ENCODE measurements at places on chromosomes 12 and 14. TPM values are rescaled to one million over a fixed set of nuclear protein-coding genes. Genes with fewer than 3 reads are reported as not detected.

- DNase-seq, result no peak
- no peaks in the 10 kb centered on the region for H3K4me1 ChIP-seq
- no peak overlapping the region for H3K4me3 ChIP-seq
- H3K36me3 ChIP-seq, result no peaks in the 10 kb centered on the region
Measured at GRCh38 chr12:82300611-82301010, 57.6 kb downstream of the CCDC59 start.

The GZMB gene
- total RNA-seq, result 1.5 TPM

- H3K27me3 ChIP-seq, result no peaks in the 10 kb centered on the region
- DNase-seq, result no peak
- no peak overlapping the region for H3K27ac ChIP-seq
- H3K4me3 ChIP-seq, result no peak overlapping the region
- H3K36me3 ChIP-seq, result no peaks in the 10 kb centered on the region
Measured at GRCh38 chr12:68675101-68675842, 11.5 kb upstream of the NUP107 start.

- no peaks in the 10 kb centered on the region for H3K36me3 ChIP-seq
- H3K27ac ChIP-seq, result peak overlapping the region; percentile 96
- H3K4me1 ChIP-seq, result peaks cover 32% of the 10 kb centered on the region
Measured at GRCh38 chr12:4268329-4269181, 5.0 kb upstream of the CCND2 start.

GRCh38 chr14:23483236-23483854, 13.8 kb downstream of the NGDN start:
- H3K27me3 ChIP-seq, result no peaks in the 10 kb centered on the region
- H3K27ac ChIP-seq, result no peak overlapping the region
- DNase-seq, result no peak
- no peak overlapping the region for H3K4me3 ChIP-seq
- H3K4me1 ChIP-seq, result no peaks in the 10 kb centered on the region
- no peaks in the 10 kb centered on the region for H3K36me3 ChIP-seq

DNA sequence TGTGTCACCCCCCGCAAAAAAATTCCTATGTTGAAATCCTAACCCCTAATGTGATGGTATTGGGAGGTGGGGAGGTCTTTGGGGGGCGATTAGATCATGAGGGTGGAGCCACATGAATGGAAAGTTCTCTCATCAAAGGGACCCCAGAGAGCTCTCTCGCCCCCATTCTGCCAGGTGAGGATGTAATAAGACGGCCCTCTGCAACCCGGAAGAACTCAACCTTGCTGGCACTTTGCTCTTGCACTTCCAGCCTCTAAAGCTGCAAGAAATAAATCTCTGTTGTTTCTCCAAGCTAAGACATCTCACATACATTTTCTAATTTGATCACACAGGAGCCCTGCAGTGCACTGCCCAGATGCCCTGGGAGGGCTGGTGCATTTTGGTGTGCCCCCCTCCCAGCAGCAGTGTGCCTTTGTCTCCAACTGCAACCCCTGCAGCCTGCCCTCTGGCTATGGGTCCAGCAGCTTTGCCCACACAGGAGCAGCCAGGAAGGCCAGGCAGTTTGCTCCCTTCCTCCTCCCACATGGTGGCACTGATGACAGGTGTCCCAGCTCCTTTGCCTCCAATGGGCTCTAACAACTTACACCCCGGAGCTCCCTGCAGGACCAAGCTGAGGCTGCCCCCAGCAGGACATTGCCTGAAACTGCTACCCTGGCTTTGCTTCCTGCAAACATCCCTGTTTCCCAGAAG, 59.3 kb downstream of the C14orf132 start:
- no peak for DNase-seq
- no peaks in the 10 kb centered on the region for H3K36me3 ChIP-seq
- H3K4me1 ChIP-seq, result no peaks in the 10 kb centered on the region
- no peak overlapping the region for H3K27ac ChIP-seq

The PTGR2 gene
- total RNA-seq, result 7.2 TPM

DNA sequence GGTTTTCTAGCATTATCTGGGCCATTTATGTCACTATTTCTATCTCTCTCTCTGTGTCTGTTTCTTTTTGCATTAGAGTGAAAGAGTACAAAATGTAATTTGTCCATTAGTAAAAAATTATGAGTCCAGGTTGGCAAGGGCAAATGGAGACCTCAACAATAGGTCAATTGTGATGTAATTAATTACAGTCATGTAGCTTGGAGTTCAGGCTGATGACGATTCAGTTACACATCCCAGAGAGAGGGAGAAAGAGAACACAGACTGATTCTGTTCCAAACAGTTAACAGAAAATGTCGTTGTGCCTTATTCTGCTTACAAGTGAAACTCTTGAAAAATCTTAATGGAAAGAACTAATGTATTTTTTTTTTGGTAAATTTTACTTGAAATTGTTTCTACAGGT, 83.3 kb downstream of the ATXN7L3B start:
- H3K27ac ChIP-seq, result no peak overlapping the region
- H3K4me3 ChIP-seq, result no peak overlapping the region
- H3K36me3 ChIP-seq, result no peaks in the 10 kb centered on the region
- DNase-seq, result no peak

DNA sequence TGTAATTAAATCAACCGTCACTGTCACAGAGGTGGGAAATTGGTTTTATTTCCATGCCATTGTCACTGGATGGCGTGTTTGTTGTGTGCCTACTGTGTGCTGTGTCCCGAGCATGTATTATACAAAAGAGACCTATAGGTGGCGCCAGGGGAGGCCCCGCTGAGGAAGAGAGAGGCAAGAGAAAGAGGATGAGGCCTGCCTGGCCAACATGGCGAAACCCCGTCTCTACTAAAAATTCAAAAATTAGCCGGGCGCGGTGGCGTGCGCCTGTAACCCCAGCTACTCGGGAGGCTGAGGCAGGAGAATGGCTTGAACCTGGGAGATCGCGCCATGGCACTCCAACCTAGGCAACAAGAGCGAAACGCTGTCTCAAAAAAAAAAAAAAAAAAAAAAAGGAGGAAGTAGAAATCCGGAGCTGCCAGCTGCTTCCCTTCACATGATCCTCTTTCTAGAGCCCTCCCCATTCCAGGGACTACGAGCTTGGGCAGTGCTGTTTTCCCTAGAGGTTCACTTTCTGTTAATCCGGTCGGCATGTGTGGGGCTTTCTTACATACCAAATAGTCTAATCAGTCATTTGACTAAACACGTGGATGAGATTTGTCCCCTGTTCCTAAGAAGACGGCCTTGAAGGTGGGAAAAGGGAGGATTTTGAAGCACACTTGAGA, 6.4 kb upstream of the CCDC175 start:
- no peak overlapping the region for H3K27ac ChIP-seq
- H3K4me1 ChIP-seq, result no peaks in the 10 kb centered on the region
- DNase-seq, result no peak
- H3K4me3 ChIP-seq, result no peak overlapping the region

- no peaks in the 10 kb centered on the region for H3K4me1 ChIP-seq
- H3K36me3 ChIP-seq, result no peaks in the 10 kb centered on the region
- DNase-seq, result no peak
- H3K27ac ChIP-seq, result no peak overlapping the region
- H3K4me3 ChIP-seq, result no peak overlapping the region
Measured at GRCh38 chr12:117452112-117452511, 90.7 kb upstream of the NOS1 start.

- H3K27ac ChIP-seq, result peak overlapping the region; percentile 86
- H3K27me3 ChIP-seq, result no peaks in the 10 kb centered on the region
- no peak overlapping the region for H3K4me3 ChIP-seq
- peaks cover 39% of the 10 kb centered on the region for H3K4me1 ChIP-seq
- no peak for DNase-seq
- H3K36me3 ChIP-seq, result no peaks in the 10 kb centered on the region
Measured at GRCh38 chr12:27185234-27186021, 58.7 kb upstream of the STK38L start.

GRCh38 chr12:12812174-12812573, 972 bp upstream of the DDX47 start:
- H3K27ac ChIP-seq, result no peak overlapping the region
- no peak for DNase-seq
- H3K4me1 ChIP-seq, result peaks cover 30% of the 10 kb centered on the region
- H3K36me3 ChIP-seq, result no peaks in the 10 kb centered on the region

DNA sequence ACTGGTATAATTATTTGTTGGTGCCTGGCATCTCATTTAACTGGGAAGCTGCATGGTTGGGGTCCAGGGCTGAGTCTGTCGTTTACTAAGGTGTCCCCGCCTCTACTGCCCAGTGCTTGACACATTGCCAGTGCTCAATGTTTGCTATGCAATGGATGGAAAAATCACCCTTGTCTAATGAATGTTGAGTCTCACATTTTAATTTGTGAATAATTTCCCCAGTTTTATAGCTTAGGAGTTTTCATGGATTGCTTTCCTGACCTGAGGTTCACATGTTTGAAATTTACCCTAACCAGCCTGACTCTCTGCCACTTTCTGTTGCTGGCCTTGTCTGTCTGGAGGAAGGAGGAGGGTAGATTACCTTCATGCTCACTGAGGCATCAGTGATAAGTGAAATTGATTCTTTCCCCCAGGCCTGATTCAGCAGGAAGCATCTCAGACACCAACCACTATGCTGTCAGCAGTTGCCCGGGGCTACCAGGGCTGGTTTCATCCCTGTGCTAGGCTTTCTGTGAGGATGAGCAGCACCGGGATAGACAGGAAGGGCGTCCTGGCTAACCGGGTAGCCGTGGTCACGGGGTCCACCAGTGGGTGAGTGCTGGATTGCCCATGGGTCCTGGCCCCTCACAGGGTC, 2.4 kb downstream of the DHRS2 start:
- no peaks in the 10 kb centered on the region for H3K27me3 ChIP-seq
- H3K4me3 ChIP-seq, result no peak overlapping the region
- H3K27ac ChIP-seq, result no peak overlapping the region
- no peak for DNase-seq

The CELA1 gene
- total RNA-seq, result not detected

The CCDC60 gene
- 1.6 TPM for total RNA-seq

Measured in sigmoid colon (tissue), 7 donors.